Mesenchymal stem cell (in vitro differentiated cells and primary cell): ENCODE measurements at places on chromosomes 7 and 10.

- no peak for DNase-seq
Measured at GRCh38 chr10:78291722-78292121, 258.1 kb downstream of the RPS24 start.

GRCh38 chr7:107854989-107855388 lies 36.0 kb upstream of the DLD start:
- DNase-seq, result peak; percentile 17

DNA sequence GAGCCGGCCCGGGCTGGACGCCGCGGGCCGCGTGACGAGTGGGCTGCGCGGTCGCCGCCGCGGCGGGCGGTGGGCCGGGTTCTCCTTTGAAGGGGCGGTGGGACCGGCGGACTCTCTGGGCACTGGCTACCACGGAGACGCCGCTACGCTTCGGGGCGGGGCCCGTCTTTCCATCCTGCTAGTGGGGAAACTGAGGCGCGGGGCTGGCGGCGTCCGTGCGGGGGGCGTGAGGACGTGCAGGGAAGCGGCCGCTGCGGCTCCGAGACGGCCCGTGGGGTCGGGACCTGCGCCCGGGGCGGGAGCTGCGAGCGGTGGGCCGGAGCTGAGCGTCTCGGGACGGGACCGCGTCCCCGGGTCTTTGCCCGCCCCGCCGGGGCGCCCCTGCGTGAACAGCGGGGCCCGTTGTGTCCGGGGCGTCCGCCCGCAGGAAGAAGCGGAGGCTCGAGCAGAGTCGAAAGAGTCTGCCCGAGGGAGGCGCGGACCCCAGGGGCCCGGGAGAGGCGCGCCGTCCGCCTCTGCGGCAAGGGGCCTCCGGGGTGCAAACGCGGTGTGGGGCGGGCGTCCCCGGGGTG lies 548 bp upstream of the BNIP3 start:
- no peak for DNase-seq

- DNase-seq, result no peak
Measured at GRCh38 chr7:96346293-96346953, 24.5 kb upstream of the SLC25A13 start.

- DNase-seq, result no peak
Measured at GRCh38 chr7:140672382-140673062, at the start of gene ADCK2. Gene ADCK2, plus strand, starts transcription at chr7:140672945. Its CDS starts 386 bp downstream, at chr7:140673331.

GRCh38 chr10:13338390-13339110 lies 9.5 kb downstream of the SEPHS1 start:
- DNase-seq, result no peak

GRCh38 chr7:117995850-117996650 lies 122.8 kb upstream of the CTTNBP2 start:
- no peak for DNase-seq

GRCh38 chr7:127809261-127809702 lies 157.3 kb downstream of the SND1 start:
- peak; percentile 70 for DNase-seq
